Activated naive CD4-positive, alpha-beta T cell (primary cell): ENCODE measurements at places on chromosomes 5 and 9.

GRCh38 chr5:153447534-153447933, 42.9 kb upstream of the GRIA1 start:
- DNase-seq, result no peak

GRCh38 chr5:35869685-35870277, 13.1 kb downstream of the IL7R start:
- DNase-seq, result no peak

DNA sequence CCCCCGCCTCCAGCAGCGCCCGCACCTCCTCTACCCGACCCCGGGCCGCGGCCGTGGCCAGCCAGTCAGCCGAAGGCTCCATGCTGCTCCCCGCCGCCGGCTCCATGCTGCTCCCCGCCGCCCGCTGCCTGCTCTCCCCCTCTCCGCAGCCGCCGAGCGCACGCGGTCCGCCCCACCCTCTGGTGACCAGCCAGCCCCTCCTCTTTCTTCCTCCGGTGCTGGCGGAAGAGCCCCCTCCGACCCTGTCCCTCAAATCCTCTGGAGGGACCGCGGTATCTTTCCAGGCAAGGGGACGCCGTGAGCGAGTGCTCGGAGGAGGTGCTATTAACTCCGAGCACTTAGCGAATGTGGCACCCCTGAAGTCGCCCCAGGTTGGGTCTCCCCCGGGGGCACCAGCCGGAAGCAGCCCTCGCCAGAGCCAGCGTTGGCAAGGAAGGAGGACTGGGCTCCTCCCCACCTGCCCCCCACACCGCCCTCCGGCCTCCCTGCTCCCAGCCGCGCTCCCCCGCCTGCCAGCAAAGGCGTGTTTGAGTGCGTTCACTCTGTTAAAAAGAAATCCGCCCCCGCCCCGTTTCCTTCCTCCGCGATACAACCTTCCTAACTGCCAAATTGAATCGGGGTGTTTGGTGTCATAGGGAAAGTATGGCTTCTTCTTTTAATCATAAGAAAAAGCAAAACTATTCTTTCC, 19.3 kb downstream of the CDKN2A start:
- no peak for DNase-seq

GRCh38 chr9:32294106-32294505, 90.3 kb upstream of the ACO1 start:
- DNase-seq, result no peak

GRCh38 chr5:89572696-89573095, 689.7 kb upstream of the MEF2C start:
- DNase-seq, result no peak

- DNase-seq, result no peak
Measured at GRCh38 chr9:83109296-83109695, 46.4 kb upstream of the RASEF start.

DNA sequence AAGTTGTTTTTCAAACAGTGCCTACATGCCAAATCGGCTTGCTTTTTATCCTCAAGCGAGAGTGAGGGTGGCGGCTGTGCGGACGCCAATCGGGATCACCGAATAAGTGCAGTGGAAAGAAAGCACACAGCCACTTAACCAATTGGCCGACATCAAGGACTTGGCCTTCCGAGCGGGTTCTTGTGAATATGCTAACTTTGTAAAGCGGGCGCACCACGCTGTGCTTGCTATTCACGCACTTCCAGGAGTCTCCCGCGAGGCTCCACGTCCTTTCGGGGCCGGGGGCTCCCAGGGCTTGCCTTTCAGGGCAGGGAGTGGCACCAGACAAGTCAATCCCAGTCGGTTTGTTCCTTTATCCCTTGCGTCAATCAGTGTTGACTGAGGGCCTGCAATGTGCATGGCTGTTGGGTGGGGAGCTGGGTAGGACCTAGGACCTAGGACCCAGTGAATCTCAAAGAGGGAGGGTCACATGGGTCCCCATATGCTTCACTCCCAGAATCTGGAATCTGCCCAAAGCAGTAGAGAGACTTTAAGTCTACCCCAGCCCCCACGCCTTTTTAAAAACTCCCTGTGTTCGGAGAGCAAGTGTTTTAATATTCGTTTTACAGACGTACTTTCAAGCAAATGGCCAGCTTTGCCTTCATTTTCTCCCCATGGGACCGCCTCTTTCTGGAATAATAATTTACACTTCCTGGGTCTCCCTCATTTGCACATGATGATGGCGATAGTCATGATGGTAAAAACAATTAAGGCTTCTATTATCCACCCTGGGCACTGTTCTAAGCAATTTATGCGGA, 2.0 kb upstream of the GCNT4 start:
- no peak for DNase-seq

DNA sequence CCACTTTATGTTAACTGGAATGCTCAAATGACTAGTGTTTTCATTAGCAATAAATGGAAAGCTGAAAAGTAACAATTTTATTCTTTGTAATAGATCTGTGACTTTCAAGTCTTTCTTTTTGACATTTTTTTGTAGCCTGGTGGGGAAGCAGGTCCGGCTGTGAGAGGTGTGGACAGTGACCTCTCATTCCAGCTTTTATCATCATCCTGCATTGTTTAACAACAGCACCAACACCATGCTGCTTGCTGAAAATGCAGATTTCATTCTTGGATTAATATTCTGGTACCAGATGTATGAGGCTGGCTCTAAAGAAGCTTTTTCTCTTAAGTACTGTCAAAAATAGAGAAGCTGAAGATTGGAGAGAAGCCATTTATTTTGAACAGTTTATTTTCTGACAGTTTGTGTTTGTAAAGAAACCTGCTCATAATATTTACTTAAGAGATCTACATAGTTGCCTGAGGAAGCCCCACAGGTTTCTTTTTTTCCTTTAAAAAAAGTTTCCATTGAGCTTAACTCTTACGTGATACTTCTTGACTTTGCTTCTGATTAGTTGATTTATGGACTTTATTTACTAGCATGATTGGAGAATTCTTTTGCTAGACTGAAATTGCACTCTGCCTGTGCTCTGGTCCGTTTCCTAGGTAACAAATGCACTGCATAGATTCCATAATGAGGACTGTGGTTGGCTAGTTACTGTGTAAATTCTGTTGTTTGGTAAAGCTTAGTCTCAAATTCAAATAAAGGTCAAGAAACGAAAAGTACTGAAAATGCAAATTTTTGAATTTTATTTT, 3.4 kb downstream of the KIAA1958 start:
- DNase-seq, result no peak

DNA sequence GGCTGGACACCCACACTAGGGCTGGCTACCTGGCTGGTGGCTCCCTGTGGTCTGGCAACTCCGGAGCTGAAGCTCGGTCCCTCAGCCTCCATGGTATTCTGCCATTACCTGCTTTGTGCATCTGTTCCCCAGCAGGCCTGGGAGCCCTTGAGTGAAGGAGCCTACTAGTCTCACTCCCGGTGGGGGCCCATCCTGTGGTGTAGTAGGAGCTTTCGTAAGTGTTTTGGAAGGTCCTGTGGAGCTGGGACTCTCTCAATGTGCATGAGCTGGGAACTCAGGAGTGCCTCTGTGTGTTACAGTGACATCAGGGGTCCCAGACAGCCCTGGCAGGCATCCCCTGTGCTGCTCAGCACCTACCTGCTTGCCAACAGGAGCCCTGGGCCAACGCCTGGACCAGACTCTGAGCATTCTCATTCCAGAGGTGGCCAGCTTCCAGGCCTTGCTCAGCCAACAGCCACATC, 267.1 kb downstream of the GADD45G start:
- no peak for DNase-seq

GRCh38 chr5:160750938-160751657, 100.9 kb downstream of the ATP10B start:
- DNase-seq, result no peak

DNA sequence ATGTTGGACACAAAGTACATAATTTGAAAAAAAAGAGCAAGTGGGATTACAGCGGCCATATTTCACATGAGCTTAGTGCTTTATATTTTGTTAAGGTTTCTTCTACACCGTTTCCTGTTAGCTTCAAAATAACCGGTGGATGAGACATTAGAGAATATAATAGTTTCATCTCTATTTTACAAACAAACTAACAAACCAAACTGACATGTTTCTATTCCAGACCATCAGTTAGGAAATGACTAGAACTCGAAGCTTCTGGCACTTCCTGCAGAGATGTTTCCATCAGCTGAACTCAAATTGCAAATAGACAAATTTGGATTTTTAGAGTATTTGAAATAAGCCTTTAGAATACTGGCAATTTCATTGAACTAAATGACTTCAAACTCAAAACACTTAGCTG, 86.5 kb downstream of the MTRR start:
- DNase-seq, result no peak

GRCh38 chr9:36788534-36788933, 215.8 kb downstream of the MELK start:
- no peak for DNase-seq

- DNase-seq, result no peak
Measured at GRCh38 chr9:120925535-120926396, 830 bp downstream of the TRAF1 start.

- no peak for DNase-seq
Measured at GRCh38 chr5:166349046-166349445, 1942.4 kb upstream of the WWC1 start.
